Vagina (tissue), 2 donors: ENCODE measurements at places on chromosomes 2 and 18. TPM values are rescaled to one million over a fixed set of nuclear protein-coding genes. Genes with fewer than 3 reads are reported as not detected.

Gene GNAL
- total RNA-seq, result 23.3 TPM

Gene SCG2
- total RNA-seq, result 13.3 TPM

DNA sequence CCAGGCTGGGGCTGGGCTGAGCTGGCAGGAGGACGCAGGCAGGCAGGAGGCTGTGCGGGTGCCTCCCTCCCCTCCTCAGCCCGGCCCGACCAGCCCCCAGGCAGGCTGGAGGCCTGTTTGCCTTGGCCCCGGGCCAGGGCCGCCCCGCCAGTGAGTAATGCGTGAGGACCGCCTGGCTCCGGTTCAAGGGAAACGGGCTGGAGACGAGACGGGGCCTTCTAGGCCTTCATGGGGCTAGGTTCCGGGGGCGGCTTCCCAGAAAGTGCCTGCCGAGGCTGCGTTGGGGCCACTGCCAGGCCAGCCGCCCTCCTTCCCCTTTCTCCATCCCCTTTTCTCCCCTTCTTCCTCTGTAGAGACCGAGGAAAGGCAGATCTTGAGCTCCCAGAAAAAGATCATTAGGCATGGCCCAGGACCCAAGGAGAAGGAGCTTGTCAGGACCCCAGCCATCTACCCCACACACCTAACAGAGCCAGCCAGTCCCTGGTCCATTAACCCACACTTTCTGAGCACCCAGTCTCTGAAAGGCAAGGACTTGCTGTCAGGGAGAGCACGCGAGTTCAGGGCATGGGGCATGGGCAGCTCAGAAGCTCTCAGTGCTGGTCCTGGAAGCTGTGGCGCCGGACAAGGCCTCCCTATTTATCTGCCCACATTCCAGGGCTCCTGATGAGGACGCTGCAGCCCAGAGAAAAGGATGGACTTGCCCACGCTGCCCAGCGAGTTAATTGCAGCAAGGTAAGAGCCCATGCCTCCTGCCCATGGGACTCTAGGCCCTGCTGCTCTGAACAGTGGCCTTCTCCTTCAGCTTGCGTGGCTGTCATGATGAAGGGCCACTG lies 48.5 kb downstream of the SMAD7 start:
- DNase-seq, result no peak

- DNase-seq, result no peak
Measured at GRCh38 chr2:30147715-30148610, 1.2 kb downstream of the YPEL5 start.

DNA sequence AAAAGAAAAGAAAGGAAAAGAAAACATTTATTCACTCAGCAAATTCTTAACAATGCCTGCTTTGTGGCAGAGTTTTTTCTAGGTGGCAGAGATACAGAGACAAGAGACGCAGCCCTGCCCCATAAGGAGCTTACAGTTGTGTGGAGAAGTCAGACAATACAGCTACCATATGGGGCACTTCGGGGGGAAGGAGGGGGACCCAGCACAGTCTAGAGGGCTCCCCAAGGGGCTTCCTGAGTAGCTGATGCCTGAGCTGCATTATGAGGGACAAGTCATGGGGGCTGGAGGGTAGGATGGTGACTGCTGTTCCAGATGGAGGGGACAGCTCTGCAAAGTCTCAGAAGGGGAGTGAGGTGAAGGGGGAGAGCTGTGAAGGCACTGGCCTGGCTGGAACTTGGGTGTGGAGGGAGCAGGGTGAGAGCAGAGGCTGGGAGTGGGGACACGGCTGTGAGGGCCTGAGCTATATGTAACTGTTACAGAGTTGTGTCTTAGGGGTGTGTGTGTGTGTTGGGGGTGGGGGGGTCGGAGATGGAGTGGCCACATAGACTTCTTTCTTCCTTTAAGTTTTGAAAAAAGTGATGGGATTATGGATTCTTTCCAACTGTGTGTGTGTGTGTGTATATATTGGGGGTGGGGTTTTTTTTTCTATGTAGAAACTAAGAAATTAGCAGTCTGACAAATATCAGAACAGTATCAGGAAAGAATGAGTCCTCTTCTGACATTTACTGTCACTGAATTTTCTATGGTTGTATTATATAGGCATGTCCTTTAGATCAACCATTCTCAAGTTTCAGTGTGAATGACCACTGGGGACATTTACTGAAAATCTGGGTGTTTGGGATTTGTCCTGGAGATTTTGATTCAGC lies 66.0 kb upstream of the HAAO start:
- DNase-seq, result no peak

DNA sequence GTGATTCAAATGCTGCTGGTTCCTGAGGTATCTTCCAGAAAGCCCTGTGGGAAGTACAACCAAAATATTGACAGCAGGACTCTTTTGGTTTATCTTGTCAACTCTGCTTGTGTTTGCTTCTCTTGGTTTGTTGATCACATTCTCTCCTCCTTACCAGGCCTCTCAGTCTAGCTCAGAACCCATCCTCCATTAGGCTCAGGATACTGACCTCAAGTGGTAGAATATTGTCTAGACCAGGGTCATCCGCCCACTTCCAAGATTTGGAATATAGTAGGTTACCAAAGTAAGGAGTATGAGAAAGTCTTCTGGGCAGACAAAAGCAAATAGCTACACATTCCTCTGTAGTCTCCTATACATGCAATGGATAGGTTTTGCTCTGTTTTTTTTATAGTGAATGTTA lies 56.6 kb downstream of the XIRP2 start:
- no peak for DNase-seq

DNA sequence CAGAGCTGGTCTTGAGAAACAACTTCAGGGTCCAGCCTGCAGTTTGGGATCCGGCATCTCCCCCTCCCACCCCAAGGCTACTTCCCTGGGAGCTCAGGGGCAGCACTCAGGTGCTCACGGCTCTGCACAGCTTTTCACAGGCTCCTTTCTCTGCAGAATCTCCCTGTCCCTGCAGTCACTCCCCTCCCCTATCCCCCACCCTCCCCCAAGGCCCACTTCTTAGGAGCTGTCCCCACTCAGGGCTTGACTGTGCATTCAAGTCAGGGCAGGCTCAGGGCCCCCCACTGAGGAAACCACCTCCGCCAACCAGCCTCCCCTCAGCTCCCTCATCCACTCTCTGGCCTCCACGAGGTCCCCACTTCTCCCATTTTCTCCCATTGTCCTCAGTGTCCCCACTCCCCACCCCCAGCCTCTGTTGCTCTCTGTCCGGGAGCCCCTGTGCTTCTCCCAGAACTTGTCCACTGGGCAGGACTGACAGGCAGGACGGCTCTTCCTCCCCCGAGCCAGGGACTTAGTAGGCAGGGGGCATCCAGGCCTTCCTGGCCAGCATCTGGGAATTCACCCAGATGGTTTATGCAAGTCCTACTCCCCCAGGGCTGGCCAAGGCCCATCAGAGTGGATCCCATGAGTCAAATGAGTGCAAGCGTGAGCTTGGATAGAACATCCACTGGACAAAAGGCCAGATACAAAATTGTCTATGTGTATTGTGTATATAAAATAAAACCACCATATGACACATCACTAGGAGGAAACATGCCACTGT lies 7.6 kb downstream of the NMUR1 start:
- no peak for DNase-seq
